ENCODE measurements at places on chromosomes 6 and 20.

- DNase-seq = no peak
Observed at GRCh38 chr6:31737315-31737990, 1.1 kb upstream of the CLIC1 start.

GRCh38 chr20:40668449-40669228 is 20.4 kb downstream of the MAFB start:
- DNase-seq = no peak

GRCh38 chr6:6683969-6684833 is 95.7 kb downstream of the LY86 start:
- DNase-seq = no peak

DNA sequence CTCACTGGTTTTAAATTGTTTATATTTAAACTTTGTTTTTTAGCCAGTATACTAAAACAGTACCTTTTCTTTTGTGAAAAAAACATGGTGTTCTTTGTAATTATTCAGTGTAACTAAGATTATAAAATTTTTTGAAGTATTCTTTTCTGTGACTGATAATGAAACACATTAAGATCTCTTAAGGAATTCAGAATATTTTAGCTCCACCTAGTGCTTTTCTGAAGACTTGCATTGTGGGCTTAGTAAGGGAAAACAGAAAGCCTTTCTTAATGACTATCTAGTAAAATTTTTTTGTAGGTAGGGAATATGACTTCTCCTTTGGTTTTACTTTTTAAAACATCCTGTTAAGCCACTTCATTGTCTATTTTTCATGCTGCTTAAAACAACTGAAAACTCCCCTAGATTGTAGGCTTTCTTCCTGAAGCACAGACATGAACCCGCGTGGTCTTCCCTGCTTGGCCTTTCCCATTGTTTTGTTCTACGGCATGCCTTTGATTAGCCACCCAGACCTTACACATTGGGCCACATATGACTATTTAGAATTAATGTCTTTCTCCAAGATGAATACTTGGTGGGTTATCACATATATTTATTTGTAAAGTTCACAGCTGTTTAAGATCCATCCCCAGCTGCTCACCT is 72.1 kb downstream of the AFDN start:
- no peak for DNase-seq

DNA sequence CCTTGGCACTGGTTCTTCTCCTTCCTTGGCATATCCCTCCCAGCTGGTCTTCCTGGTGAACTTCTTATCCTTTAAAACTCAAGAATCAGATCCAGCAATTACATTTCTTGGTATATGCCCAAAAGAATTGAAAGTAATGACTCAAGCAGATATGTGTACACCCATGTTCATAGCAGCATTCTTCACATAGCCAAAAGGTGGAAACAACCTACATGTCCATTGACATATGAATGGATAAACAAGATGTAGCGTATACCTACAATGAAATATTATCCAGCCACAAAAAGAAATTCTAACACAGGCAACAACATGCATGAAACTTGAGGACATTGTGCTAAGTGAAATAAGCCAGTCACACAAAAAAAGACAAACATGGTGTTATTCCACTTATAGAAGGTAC is 103.7 kb upstream of the NT5E start:
- no peak for DNase-seq

DNA sequence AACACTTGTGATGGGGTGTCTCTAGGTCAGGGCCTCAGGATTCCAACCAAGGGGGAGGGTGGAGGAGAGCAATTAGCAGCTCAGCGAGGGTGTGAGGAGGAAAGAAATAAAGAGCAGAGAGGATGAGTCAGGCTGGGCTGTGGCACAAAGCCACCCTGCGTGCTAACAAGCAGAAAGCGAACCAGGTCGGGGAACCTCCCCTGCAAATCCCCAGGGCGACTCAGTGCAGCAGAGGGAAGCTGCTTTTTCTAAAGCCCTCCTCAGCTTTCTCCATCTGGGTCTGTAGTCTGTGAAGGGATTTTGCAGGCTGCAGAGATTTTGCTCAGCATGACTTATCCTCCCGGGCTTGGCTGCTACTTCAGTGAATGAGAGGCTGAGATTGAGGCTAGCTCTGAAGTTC is 6.6 kb upstream of the SPO11 start:
- no peak for DNase-seq

- DNase-seq = no peak
Observed at GRCh38 chr6:132236281-132236680, 165.0 kb downstream of the MOXD1 start.

DNA sequence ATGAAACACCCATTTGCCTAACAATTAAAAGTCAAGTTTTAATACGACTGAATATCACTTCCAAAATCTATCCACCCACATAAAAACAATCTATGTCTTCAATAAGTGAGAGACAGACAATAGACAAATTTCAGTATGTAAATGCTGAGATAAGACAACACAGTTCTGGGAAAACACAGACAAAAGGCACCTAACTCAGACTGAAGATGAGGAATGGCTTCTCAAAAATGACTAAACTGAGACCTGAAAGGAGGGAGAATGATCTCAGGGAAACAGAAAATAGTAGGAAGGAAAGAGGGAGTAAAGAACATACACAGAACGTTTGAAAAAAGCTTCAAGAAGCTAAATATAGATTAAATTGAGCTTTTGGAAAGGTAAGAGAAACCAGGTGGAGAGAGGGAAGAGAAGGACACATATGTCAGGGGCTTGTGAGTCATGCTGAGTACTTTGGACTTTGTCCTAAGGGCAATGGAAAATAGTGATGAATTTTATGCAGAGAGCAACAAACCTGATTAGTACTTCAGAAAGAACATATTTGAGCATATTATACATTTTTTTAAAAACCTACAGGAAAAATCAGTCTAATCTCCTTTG is 16.1 kb downstream of the LMBRD1 start:
- DNase-seq = no peak

- DNase-seq = no peak
Observed at GRCh38 chr6:113854531-113855499, 2.3 kb upstream of the MARCKS start.
